ENCODE measurements at places on chromosomes 2 and 18.

DNA sequence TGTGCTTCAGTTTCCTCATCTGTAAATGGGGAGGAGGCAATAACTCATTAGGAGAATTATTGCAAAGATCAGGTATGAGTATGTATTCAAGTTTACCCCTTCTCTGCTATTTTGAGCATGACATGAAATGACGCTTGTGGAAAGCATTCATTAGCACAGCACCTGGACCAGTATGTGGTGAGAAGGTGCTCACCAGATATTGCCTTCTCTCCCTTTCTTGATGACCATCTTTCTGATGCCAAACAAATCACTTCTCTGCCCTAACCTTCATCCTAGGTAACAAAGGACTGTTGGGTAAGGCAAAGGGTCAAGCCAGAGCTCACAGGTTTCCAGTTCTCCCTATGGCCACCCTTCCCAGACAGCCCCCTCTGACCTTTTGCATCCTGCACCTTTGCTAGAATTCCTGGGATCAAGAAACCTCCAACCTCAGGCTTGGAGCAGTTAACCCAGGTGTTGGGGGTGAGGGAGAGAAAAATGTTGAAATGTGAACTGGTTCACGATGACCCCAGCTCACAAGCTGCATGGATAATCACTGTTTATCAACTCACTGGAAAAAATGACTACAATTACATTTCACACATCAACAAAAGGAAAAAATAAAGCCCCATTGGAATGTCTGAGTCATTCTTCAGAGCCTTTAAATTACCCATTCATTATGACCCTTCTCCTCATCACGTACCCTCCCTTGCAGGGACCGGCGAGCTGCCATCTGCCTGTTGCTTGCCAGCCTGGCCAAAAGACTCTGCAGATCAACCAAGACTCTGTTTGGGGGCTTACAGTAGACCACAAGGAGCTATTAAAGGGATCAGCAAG lies 41.6 kb downstream of the LBH start:
- DNase-seq, result peak; percentile 96

- DNase-seq, result no peak
Measured at GRCh38 chr18:6362559-6363129, 52.1 kb downstream of the L3MBTL4 start.

- no peak for DNase-seq
Measured at GRCh38 chr2:188890755-188891154, 83.4 kb upstream of the COL3A1 start.

- no peak for DNase-seq
Measured at GRCh38 chr18:7237673-7238272, 6.9 kb downstream of the LRRC30 start.

DNA sequence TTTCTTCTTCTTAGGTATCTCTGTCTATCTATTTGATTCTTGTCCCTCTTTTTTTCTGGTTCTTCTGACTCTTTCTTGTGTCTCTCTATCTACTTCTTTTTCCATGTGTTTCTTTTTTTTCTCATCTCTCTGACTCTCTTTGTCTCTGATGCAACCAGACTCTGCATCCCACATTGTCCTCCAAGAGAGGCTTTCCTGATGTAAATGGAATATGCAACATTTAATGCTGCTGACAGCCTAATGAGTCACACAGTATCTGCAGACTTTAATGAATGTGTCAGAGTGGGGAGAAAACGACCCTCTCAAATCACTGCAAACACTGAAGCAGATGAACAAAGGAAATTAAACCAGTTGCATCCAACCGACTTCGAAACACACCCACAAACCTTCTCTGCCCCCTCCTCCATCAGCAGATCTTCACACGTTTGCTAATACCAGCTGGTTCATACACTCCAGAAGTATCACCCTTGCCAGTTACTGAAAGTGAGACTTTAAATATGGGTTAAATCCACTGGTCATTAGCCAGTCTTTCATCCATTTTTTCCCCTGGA lies 351.5 kb downstream of the TXNL1 start:
- DNase-seq, result no peak

DNA sequence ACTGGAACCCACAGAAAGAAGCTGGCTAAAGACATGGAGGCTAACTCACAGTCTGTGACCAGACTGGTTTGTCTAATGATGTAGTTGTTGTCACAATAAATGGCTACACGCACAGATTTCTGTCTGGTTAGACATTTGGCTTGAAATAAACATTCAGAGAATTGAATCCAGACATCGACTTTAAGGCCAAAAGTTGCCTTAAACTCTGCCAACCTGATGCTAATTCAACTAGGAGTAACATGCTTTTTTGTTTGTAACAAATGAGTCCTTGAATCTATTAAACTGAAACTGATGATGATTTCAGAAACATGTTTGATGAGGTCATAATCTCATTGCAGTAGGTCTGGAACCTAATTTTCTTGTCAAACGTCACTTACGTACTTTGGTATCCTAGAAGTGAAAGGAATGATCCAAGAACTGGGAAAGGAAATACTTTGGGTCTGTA lies 123.8 kb downstream of the ERBB4 start:
- DNase-seq, result no peak

- no peak for DNase-seq
Measured at GRCh38 chr2:217886091-217886490, 116.7 kb downstream of the TNS1 start.
